ENCODE measurements at places on chromosomes 1 and 21. TPM values are rescaled to one million over a fixed set of nuclear protein-coding genes. Genes with fewer than 3 reads are reported as not detected.

TNFSF4 gene
- total RNA-seq, result 0.07 TPM

UTS2 gene
- not detected for total RNA-seq

ERG gene
- 0.06 TPM for total RNA-seq

CERS2 gene
- total RNA-seq, result 231 TPM

FALEC gene
- 0.33 TPM for total RNA-seq

TOR1AIP1 gene
- 27.5 TPM for total RNA-seq

ANKRD65 gene
- 0.03 TPM for total RNA-seq

C1QC gene
- total RNA-seq, result not detected

ERRFI1 gene
- 260 TPM for total RNA-seq

MRPS15 gene
- 68.4 TPM for total RNA-seq

ZNF695 gene
- total RNA-seq, result 2.5 TPM

OR13G1 gene
- total RNA-seq, result not detected

OR2T33 gene
- total RNA-seq, result not detected

C1orf141 gene
- not detected for total RNA-seq

RNF186 gene
- total RNA-seq, result not detected

CENPL gene
- 11.4 TPM for total RNA-seq

PRKAA2 gene
- total RNA-seq, result 1.5 TPM

PRDX1 gene
- 1,895 TPM for total RNA-seq

Data from A549 treated with AZD2906 at 1 μM for 4 hours (cell line).